ENCODE measurements at places on chromosomes 13 and 19.

DNA sequence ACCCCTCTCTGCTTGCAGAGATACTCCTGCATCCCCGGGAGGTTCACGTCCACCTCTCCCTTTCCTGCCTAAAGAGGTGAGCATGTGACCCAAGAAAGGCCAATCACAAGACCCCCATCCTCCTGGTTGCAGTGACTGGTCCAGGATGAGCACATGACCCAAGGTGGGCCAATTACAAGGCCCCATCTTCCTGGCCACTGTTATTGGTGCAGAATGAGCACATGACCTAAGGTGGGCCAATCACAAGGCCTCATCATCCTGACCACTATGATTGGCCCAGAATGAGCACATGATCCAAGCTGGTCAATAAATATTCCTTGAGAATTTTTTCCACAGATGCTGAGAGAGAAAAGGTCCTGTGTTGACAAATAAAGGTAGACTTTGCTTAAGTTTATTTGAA, 350.7 kb downstream of the EFNB2 start:
- DNase-seq: no peak

DNA sequence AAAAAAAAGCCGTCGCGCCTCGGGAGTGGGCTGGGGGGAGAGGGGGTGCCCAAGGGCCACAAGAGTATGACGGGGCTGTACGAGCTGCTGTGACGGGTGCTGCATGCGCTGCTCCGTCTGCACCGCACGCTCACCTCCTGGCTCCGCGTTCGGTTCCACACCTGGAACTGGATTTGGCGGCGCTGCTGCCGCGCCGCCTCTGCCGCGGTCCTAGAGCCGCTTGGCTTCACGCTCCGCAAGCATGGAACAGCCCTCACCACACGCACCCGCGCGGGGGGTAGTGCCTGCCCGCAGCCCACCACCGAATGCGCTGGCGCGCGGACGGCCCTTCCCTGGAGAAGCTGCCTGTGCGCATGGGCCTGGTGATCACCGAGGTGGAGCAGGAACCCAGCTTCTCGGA, 18.8 kb downstream of the C1QTNF9 start:
- DNase-seq: peak; percentile 60

DNA sequence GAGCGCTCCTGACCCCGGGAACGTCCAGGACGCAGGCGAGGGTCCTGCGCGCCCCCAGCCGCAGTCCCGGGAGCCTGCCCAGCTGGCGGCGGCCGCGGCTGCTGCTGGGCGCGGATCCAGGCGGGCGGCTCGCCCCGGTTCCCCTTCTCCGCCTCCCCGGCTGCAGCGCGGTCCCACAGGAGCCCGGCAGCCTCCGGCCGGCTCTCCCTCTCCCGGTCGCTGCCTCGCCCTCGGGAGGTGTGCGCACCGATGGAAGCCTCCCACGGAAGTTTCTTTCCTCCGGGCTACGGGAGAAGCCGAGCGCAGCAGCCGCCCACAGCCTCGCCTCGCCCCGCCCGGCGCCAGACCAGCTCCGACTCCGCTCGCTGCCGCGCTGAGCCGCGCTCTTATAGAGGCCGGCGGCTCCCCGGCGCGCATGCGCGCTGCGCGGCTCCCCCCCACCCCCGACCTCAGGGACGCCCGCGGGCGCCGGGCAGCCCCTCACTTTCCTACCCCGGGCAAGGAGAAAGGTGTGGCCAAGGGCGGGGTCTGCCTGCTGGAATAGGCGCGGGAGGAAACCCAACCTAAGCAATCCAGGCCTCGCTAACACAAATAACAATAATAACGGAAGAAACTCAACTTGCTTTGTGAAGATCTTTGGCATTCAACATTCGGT, at the start of gene SHISA2:
Gene SHISA2, minus strand, starts transcription at position 360 of the 655 bp plus-strand sequence. CDS start 1,041 bp downstream, outside the sequence.
- DNase-seq: peak; percentile 87

DNA sequence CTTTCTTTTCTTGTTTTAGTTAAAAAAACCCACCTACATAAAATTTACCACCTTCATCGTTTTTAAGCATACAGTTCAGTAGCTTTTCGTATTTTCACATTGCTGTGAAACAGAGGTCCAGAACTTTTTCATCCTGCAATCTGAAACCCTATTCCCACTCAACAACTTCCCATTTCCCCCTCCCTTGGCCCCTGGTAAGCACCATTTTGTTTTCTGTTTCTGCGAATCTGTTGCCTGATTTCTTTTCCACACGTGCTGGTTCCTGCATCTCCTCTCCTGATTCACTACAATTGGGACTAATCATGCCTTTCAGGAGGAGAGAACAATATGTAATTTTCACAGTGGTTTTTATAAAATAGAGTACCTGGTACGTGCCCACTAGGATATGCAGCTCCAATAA, 149.2 kb upstream of the RNF113B start:
- no peak for DNase-seq

GRCh38 chr13:23384111-23384510, 49.4 kb downstream of the SACS start:
- DNase-seq: no peak

GRCh38 chr13:34410678-34411077, 531.4 kb upstream of the NBEA start:
- no peak for DNase-seq

DNA sequence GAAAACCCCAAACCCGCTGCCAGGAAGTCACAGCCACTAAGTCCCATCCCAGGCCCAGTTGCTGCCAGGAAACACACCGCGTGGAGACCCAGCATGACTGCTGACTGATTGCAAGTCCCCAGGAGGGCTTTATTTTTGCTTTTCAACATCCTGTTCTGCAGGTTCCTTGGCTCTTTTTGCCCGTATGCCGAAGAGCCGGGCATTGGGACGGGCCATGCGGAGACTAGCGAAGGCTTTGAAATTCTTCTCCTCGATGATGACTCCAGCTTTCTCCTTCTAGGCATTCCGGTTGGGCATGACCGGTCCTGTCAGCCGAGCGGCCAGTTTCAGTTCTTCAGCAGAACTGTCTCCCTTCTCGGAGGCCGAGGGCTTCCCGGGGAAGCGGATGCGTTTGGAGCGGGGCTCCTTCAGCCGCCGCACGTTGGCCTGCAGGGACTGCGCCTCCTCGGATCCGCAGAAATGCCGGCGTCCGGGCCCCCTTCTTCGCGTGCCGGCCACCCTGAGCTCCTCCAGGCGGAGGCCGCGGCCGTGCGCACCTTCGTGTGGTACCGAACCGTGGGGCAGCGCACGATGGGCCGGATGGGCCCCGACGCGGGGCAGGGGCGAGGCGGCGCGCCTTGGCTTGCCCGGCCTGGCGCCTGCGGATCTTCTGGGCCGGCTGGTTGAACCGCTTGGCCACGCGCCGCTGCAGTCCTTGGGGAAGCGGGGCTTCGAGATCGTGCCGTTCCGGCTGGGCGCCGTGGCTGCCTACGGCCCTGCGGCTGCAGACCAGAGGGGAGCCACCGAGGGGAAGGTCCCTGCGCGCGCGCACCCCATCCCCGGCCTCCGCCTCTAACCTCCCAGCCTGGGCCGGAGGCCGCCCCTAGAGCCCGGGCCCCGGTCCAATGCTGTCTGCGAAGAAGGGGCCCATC, 15.2 kb downstream of the ZSCAN5C start:
- peak; percentile 39 for DNase-seq

GRCh38 chr13:90622541-90622940, 724.9 kb upstream of the MIR17HG start:
- no peak for DNase-seq

DNA sequence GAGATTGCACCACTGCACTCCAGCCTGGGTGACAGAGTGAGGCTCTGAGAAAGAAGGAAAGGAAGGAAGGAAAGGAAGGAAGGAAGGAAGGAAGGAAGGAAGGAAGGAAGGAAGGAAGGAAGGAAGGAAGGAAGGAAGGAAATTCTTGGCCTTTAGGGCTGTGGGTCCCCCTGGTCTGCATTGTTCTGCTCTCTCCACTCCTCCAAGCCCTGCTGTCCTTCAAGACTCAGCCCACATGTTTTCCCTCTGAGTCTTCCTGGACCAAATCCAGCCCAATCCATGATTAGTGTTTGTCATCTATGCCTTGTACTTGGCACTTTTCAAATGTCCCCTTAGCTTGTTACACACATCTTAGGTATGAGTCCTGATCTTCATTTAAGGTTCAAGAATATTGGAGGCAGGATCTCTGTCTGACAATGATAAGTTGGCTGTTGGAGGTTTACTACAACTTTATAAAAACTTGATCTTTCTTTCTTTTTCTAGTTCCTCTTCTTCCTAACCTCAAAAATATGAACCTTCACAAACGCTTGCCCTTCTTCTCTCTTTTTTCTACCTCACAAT, 48.8 kb upstream of the INTS6 start:
- no peak for DNase-seq

GRCh38 chr13:103759361-103759760, 693.1 kb upstream of the SLC10A2 start:
- DNase-seq: no peak

DNA sequence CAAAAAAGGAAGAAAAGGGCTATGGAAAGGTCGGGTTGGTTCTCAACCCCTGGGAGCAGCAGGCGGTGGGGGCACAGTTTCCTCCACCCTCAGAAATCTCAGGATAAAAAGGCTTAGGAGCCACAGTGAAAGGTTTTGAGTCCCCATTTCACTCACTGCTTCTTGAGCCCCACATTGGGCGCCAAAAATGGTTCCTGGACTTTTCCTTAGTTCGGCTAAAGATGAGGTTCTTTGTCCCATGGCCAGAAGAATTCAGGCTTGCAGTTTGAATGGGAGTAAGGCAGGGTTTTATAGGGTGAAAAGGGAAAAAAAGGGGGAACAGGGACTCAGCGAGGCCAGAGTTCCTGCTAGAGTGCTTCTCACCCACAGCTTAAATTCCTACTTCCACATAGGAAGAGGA, 179.5 kb downstream of the GGACT start:
- DNase-seq: no peak

- DNase-seq: no peak
Observed at GRCh38 chr13:86729206-86729605, 930.0 kb upstream of the SLITRK6 start.

DNA sequence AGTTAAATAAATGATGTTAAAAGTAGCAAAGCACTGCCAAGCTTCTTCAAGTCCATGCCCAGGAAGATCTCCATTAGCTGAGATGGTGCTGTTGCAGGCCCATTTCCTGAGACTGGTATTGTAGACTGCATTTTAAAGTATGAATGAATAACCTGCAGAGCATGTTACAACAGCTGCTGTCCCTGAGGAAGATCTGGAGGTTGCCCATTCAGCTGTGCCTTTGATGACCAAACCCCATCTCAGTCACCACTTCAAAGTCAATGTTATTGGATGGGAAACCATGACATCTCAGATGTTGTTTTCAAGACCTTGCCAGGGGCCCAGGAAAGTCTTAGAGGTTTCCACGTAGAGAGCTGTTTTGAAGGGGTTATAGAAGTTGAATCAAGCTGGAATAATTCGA, 281.3 kb downstream of the MTUS2 start:
- no peak for DNase-seq

DNA sequence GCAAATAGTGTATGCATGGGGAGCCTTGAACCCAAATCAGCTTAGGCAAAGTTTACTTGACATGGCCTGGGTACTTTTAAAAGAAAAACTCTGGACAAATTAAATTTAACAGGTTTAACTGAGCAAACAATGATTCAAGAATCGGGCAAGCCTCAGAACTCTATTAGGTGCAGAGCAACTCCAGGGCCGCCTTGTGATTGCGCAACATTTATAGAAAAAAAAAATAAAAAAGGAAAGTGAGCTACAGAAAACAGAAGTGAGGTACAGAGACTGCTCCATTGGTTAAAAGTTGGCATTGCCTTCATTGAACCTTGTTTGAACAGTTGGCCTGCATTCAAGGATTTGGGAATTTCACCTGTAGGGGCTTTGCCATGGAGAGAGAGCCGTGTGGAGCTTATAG, 421.0 kb upstream of the TSHZ3 start:
- DNase-seq: no peak

DNA sequence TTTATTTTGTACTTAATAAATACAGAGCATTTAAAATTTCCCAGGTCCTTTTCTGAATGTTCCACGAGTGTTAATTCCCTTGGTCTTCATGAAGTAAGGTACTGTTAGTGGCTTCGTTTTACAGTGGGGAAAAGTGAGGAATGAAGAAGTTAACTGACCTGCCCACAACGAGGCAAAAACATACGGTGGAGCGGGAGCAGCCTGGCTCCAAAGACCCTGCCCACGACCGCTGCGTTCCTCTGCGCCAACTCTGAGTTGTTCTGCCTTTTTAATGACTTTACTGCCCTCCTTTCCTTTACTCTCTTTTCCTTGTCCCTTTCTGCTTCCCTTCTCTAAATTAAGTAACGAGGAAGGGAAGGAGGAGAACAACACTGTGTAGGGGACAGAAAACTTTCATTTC, 392.9 kb downstream of the PCDH9 start:
- DNase-seq: no peak

DNA sequence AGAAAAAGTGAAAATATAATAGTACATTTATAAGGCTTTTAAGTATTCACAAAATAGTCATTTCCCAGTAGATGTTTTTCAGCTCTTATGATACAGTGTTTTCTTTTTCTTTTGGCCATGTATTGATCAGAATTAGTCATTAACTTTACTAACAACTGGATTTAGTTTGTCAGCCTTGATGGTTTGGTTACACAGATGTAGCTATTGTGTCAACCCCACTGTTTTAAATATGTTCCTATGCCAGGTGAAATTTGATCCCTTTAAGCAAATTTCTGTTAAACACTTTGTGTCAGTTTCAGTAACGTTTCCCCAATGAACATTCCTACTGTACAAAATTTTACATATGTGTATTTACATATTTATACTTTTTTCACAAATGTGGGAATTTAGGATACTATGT, 261.5 kb upstream of the STARD13 start:
- no peak for DNase-seq

DNA sequence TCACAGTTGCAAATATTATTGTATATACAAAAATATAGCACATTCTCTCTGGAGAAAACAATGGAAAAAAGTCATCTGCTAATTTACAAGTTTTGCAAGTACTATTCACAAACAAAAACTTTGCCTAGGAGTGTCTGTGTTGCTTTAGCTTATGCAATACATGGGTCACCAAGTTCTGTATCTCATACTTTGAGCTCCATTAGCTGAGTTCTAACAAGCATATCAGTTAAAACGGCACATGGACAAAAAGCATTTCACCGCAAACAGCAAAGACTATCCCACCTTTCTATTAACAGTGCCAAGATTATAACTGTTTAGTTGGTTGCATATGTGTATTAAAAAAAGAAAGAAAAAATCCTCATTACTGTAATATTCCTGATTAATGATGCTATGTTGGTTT, 4.6 kb downstream of the SPRY2 start:
- DNase-seq: no peak

DNA sequence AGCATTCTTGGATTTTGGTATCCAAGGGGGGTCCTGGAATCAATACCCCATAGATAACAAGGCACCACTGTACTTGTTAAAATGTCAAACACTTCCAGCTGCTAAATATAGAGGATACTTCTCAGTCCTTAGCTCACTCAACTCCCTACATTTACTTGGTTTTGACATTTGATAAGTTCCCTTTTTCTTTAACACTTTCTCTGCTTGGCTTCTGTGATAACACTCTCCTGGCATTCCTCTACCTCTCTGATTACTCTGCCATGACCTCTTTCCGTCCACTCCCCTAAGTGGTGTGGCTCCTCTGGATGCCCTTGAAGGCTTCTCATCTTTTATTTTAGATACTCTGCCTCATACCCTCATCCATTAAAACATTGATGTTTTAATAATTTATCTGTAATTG, 65.2 kb downstream of the MICU2 start:
- no peak for DNase-seq

All from SK-N-SH (cell line).